ENCODE measurements at places on chromosomes 5 and 9.

DNA sequence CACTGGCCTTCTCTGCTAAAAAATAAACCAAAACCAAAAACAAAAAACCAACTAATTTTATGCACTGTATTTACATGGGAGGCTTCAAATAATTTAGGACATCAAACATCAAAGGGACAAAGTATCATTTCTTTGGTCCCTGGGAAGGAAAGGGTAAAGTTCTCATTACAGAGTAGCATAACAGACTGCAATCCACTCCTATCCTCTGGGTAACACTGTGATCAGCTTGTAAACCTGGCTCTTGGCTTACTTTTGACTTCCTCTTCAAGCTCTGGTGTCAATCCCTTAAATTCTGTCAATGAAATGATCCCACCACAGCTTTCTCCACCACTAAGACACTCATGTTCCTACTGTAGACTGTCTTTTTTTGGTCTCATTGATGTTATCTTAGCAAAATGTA lies 69.8 kb upstream of the VCAN start:
- DNase-seq: no peak

- no peak for DNase-seq
These were observed 26.9 kb downstream of the PBX3 start for GRCh38 chr9:125774106-125774505.

GRCh38 chr5:96924016-96924443 lies 11.8 kb upstream of the LNPEP start:
- no peak for DNase-seq

DNA sequence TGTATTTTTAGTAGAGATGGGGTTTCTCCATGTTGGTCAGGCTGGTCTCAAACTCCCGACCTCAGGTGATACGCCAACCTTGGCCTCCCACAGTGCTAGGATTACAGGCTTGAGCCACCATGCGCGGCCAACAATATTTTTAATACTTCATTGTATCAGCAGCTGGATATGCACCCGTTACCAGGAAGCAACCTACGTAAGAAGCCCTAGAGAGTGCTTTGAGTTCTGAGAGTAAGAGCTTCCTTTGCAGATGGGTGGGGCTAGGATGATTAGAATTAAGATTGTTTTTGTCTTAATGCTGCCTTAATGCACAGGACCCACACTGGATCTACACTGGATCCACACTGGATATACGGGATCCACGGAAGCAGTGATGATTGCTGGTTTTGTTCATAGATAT lies 123.9 kb upstream of the ABCA1 start:
- no peak for DNase-seq

DNA sequence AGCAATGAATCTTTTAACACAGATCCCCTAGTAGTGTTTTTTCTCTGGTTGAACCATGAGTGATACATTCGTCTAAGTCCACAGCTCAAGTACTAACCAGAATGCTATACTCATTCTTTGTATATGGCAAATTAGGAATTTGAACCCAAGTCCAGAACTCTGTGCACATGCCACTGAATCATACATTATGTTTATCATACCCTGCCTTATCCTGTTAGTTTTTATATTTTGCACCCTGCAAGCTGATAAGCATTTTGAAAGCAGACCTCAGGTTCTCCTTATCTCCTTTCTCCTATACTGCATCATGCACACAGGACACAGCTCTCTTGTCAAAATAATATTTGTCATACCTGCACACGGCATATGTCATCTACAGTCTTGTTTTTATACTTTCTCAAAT lies 54.6 kb upstream of the ELL2 start:
- DNase-seq: no peak

DNA sequence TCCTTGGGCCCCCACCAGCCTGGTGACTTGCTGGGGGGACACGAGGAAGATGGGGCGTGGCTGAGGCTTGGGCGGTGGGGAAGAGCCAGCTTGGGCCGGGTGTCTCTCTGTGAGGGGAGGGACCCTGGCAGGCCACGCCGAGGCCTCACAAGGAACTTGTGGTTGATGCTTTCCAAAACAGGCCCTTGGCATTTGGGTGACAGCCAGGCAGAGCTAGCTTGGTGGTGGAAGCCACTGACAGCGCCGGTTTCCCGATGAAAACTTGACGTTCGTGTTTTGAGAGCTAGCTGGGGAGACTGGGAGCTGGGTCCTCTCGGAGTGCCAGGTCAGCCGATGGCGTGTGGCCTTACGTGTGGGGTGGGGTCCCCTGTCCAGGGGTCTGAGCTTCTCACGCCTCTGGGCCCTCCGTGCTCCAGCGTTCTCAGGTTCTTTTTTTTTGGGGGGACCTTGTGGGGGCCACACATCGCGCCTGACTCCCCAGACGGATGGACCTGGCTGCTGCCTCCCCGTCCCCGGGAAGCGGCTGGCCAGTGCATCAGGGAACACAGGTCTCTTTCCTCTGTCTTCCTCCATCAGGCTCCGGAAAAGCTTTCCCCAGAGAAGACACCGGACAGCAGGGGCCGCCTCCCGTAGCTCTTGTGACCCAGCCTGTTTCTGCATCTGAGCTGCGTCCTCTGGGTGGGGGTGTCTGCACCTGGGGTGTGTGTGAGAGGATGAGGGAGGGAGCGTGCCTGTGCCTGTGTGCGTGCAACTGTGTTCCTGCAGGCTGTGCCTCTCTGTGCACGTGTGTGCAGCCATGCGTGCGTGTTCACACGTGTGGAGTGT lies 129.3 kb upstream of the LPCAT1 start:
- no peak for DNase-seq

DNA sequence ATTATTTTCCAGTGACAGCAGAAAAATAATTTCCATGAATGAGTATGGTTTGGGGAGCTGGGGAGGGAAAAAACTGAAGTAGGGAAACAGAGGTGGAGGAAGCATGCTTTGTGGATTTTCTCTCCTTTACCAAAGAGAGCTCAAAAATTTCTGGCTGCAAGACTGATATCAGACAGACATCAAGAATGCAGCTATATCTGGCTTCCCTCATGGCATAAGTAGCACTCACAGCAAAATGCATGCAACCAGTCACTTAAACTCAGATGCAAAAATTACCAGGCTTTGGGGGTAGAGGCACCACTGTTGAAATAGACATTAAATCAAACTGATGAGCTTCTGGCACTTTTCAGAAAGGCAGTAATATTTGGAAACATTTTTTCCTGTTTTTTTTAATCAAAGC lies 196.9 kb downstream of the TSSK1B start:
- no peak for DNase-seq

DNA sequence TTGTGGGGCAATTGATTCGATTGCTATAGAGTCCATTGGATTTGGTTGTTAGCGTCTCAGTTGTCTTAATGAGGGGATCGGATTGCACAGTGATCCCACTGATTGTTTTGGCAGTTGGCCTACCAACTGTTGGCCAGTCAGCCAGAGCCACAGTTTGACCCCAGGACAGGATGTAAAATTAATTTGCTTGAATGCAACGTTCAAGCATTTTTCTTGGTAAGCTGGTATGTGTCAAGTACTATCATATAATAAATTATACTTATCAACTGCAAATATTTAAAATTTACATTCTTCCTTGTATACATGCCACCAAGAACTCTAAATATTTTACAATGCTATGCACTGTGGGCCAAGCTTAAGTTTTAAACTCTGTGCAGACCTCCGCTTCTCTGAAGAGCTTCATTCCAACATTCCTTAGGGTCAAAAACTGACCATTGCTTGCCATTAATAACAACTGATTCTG lies 80.4 kb upstream of the OSMR start:
- no peak for DNase-seq

DNA sequence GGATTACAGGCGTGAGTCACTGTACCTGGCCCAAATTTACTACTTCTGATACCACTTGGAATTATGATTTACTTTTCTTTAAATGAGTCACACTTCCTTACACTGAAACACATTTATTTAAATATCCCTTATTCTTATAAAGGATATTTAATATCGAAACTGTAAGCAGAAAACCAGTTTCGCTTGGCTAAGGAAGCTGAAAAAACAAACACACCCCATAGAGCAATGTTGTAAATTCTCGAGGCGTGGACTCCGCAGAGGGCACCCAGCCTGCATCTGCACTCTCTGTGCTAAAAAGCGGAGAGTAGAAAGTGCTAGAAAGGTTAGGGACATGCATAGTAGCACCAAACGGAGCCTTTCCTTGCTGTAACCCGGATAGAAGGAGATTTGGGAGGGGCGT lies 86.5 kb downstream of the HMCN2 start:
- no peak for DNase-seq

DNA sequence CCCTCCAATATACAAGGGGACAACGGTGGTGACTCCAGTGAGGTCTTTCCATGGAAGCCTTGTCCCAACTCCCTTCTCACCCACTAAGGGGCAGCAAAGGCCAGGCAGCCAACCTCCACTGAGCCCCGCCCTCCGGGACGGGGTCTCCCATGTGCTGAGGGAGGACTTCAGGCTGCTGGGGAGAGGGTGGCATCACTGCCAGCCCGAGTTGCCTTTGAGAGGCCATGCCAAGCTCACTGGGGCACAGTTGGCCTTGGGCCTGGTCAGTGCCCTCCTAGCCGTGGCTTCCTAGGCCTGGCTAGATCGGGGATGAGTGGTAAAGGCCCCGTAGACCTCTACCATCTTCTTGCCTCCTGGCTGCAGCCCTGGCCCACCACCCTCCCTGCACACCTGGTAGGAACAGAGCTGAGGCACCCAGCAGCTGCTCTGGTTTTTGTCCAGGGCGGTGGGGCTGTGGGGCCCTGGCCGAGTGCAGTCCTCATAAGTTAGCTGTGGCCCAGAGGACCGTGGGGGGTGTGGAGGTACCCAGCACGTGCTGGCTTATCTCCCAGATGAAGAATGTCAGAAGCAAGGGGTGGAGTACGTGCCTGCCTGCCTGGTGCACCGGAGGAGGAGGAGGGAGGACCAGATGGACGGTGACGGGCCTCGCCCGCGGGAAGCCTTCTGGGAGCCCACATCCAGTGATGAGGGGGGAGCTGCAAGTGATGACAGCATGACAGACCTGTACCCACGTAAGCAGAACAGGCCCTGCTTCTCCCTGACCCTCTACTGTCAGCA lies 3.2 kb downstream of the SURF2 start:
- no peak for DNase-seq

- DNase-seq: no peak
These were observed 59.5 kb downstream of the RORB start for GRCh38 chr9:74556685-74557084.

DNA sequence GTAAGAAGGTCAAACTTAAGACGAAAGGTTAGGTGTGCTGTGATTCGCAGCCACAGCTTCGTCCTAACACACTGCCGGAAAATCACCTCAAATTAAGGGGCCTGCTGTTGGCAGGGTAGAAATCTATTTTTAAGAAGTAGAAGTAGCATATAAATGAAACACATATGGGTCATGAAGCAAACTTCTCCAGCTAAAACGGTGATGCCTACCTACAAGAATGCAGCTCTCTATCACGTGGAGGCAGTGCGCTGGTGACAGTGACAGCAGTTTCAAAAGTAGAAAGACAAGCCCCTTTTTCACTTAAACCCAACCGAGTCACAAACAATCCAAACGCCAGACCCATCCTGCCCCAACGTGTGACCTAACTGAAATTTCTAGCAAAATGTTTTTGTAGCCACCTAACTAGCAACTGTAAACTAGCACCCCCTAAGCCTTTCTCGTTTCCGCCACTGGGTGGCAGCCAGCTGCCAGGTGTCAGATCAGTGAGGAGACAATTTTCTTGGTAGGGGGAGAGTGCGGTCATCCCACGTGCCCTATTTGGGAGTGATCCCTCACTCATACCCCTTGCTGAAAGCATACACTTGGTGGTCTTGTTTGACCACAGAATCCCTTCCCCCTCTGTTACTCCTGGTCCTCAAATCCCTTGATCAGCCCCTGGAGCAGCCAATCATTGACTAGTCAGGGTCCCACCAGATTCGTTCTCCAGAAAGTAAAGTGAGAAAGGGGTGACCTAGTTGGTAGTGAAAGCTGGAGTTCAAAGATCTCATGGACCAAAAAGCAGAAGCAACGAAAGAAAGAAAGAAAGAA lies 71.8 kb upstream of the MAMDC2 start:
- DNase-seq: peak; percentile 26

- DNase-seq: no peak
These were observed 9.9 kb downstream of the ZFAND5 start for GRCh38 chr9:72355153-72355552.

- DNase-seq: no peak
These were observed 797.0 kb upstream of the CDH10 start for GRCh38 chr5:25441810-25442209.

GRCh38 chr9:127214421-127215267 lies 49.9 kb upstream of the GARNL3 start:
- DNase-seq: no peak

- DNase-seq: no peak
These were observed 284.5 kb downstream of the MAT2B start for GRCh38 chr5:163789870-163790269.

DNA sequence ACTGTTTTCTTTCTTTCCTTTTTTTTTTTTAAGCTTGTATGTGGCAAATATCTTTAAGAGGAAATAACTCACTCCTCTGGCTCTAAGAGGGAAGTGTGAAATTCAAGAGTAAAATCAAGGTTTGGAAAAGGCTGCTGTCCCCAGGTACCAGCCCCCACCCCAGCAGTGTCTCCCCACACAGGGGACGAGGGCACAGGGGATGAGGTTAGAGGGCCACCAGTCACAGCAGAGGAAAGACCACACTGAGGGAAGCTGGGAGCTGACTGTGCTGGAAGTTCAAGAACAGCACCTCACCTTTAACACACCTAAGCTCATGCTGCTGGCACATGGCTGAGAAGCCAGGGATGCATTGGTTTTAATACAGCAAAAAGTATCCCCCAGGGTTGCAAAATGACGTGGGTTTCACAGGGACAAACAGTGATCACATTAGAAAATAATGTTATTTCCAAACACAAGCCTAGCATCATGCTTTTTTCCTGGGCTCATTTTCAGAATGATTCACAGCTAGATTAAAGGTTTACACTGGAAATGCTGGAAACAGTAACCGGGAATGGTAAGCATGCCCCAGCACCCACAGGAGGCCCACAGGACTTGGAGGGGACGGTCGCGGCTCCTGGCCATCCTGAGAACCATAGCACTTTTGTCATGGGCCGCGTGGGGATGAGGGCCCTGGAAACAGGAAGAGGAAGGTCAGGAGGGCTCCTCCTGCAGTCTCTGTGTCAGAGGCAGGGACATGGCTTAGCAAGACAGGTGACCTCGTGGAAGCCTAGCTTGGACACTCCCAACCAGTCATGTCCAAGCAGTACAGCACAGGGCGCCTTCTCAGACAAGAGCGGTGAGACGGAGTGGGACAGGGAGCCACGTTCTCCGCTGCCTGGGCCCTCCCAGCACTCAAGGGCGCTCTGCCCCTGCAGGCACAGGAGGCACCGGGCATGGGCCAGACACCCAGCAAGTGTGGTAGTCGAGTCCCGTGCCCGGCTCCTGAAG lies 6.9 kb downstream of the LPCAT1 start:
- DNase-seq: no peak

GRCh38 chr5:78995521-78996007 lies 10.5 kb upstream of the ARSB start:
- no peak for DNase-seq

- no peak for DNase-seq
These were observed 92.5 kb downstream of the PPIC start for GRCh38 chr5:122944051-122944450.

- no peak for DNase-seq
These were observed 347.4 kb downstream of the PSAT1 start for GRCh38 chr9:78644359-78644758.

- DNase-seq: no peak
These were observed 14.2 kb downstream of the UNC5A start for GRCh38 chr5:176824604-176825003.

GRCh38 chr9:115747731-115748130 lies 405.9 kb upstream of the PAPPA start:
- no peak for DNase-seq

- no peak for DNase-seq
These were observed 601.8 kb downstream of the CCDC171 start for GRCh38 chr9:16154521-16155078.

All from retinal pigment epithelial cell (primary cell).